ENCODE measurements at places on chromosomes 7 and 10.

- no peak for DNase-seq
Observed at GRCh38 chr7:51732951-51733350, 416.3 kb upstream of the COBL start.

DNA sequence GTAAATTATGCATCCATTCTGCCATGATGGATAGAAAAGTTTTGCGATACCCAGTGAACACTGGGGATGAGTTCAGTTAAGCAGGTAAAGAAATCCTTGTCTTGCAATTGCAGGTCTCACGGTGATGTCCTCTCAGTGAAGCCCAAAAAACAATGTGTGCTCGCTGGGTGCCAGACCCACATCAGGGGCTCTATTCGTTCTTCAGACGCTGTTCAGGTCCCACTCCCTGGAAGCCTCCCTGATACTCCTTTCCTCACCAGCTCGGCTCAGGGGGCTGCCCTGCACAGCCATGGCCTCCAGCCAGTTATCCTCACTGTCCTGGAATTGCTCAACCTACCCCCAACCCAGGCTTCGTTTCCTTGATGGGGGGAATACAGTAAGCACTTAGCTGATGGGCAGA lies 323.5 kb downstream of the ADARB2 start:
- DNase-seq = no peak

DNA sequence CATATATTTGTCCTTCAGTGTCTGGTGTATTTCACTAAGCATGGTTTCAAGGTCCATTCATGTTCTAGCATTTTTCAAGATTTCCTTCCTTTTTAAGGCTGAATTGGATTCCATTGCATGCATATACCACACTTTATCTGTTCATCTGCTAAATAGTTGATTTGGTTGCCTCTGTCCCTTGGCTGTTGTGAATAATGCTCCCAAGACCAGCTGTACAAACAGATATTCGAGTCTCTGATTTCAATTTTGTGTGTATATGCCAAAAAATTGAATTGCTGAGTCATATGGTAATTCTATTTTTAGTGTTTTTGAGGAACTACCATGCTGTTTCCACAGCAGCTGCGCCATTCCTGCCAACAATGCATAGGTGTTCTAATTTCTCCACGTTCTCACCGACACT lies 216.4 kb downstream of the NRG3 start:
- DNase-seq = no peak

- no peak for DNase-seq
Observed at GRCh38 chr10:73239908-73240307, 7.1 kb downstream of the DNAJC9 start.

DNA sequence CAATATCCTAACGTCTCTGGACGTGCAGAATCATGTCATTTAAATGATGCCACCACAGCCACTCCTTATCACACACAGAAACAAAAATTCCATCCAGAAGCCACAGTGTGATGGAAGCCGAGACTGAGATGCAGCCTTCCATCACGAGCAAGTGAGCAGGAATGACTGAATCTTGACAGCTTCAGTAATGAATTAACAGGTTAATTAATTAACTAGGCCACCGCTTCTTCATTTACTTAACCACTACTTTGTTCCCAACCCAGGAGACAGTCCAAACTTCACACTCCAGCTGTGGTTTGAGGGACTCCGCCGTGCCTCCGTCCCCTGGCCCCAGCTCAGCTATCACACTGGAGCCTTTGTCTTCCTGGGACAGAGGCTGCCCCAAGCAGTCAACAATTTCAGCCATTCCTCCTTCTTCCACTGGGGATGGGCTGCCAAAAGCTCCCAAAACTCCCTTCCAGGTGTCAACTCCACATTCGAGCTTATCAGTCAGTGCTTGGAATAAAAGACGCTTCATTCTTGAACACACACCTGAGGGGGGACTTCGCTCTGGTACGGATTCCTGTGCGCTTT lies 65.9 kb downstream of the FGFR2 start:
- no peak for DNase-seq

GRCh38 chr7:102138676-102139075 lies 148.0 kb upstream of the SH2B2 start:
- DNase-seq = no peak

GRCh38 chr7:133570321-133570720 lies 317.4 kb downstream of the EXOC4 start:
- no peak for DNase-seq

GRCh38 chr10:22259280-22259679 lies 41.5 kb upstream of the EBLN1 start:
- peak; percentile 41 for DNase-seq

- no peak for DNase-seq
Observed at GRCh38 chr7:96045919-96046318, 273.6 kb downstream of the DYNC1I1 start.

DNA sequence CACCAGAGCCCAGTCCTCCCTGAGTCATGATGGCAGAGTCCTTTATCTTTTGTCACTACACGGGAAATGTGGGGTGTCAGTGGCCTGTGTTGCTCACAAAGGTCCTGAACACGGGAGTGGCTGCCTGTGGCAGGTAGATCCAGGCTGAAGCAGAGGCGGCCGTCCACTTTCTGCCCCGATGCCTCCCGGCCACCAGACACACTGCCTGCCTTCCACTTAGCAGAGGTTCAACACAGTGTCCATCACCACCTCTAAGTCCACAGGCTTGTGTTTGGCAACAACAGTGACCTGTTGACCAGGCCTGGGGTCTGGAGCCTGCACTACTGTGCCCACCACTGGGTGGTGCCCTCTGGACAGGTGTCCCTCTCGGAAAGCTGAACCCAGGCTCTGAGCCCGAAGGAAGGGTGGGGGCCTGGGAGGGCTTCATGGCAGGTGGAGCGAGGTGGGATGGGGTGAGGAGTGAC lies 49.9 kb upstream of the CAMK2B start:
- no peak for DNase-seq

- no peak for DNase-seq
Observed at GRCh38 chr7:126937171-126937570, 315.6 kb downstream of the GRM8 start.

- no peak for DNase-seq
Observed at GRCh38 chr10:77594471-77594783, 43.2 kb downstream of the KCNMA1 start.

GRCh38 chr7:139511315-139511714 lies 12.2 kb upstream of the CLEC2L start:
- DNase-seq = no peak

GRCh38 chr7:98418636-98419315 lies 17.9 kb upstream of the BAIAP2L1 start:
- peak; percentile 56 for DNase-seq

GRCh38 chr10:121831777-121832176 lies 96.1 kb downstream of the ATE1 start:
- DNase-seq = no peak

DNA sequence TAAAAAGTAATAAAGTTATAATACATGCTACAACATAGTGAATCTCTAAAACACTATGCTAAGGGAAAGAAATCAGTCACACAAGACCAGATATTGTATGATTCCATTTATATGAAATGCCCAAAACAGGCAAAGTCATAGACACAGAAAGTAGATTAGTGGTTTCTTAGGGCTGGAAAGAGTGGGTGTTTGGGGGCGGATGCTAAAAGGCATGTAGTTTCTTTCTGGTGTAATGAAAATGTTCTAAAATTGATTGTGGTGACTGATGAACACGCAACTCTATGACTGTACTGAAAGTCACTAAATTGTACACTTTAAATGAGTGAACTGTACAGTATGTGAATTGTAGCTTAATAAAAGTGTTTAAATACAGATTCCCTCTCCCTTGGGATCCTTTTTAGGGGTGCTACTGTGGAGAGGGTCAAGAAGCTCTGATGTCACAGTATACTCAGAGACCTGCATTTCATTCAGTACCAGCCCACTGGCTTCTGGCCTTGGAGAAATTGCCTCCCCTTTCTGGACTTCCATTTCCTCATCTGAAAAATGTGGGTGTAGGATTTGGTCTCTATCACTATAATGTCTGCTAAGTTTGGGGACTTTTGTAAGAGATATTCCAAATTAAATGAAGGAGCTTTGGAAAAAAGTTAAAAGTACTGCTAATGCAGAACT lies 46.4 kb downstream of the AOAH start:
- DNase-seq = peak; percentile 80

DNA sequence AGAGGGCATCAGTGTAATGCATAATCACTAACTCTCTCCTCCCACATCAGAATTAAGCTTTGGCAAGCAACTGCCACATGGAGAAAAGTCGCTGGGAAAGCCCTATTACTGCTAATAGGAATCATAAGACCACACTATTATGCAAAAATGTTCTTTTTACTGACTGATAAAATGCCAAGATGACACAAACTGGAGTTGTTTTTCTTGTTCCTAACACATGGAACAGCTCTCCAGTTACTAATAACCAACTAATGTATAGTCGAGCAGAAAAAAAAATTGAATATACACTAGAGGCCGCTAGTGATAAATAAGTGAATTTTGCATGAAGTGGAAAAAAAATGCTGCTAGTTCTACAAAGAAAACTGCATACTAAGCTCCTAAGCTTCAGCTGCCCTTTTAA lies 165.6 kb downstream of the TPK1 start:
- DNase-seq = no peak

GRCh38 chr10:47218803-47219202 lies 81.2 kb upstream of the GDF10 start:
- DNase-seq = no peak

GRCh38 chr7:132614428-132615318 lies 38.4 kb upstream of the PLXNA4 start:
- no peak for DNase-seq

DNA sequence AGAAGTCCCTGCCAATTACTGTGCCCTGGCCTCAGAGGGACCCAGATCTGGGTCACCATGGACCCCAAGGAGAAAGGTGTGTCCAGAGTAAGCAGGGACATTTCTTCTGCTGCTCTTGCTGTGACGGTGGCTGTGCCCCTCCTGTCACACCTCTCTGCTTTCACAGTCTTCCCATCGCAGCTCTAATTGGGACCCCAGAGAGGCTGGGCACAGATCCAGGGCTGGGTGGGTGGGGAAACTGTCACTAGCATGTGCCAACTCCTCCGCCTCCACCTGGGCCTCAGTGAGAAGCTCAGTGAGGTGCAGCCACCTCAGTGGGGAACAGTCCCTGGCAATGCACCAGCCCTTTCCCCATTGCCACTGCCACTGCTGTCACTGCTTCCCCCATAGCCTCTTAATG lies 37.3 kb upstream of the ADCYAP1R1 start:
- DNase-seq = no peak

GRCh38 chr7:97004247-97005182 lies 838 bp upstream of the DLX6 start:
- no peak for DNase-seq

DNA sequence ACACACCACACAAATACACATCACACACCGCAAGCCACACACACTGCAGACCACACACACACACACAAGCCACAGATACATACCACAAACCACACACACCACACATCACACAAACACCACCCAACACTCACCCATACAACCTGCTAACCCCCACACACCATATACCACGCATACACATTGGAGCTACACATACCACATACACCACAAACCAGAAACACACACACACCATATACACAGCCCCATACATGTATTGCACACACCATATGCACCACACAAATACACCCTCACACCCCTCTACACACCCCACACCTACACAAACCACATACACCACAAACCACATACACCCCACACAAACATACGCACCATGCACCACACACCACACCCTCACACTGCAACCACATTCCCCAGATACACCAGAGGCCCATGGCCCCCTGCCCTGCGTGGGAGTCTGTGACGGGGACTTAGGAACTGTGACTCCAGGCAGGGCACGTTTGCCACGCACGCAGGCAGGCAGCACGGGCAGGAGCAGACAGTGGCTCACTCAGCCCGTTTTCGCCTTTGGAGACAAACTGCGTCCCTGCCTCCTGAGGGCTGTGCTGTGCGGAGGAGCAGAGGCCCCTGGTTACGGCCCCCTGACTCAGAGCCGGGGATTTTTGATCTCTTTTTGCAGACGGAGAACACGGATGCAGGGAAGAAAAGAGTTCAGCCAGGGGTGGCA lies 52.6 kb downstream of the TMEM209 start:
- no peak for DNase-seq

- DNase-seq = no peak
Observed at GRCh38 chr10:28200775-28201174, 102.1 kb downstream of the MPP7 start.

GRCh38 chr7:70805360-70805759 lies 326.6 kb upstream of the GALNT17 start:
- DNase-seq = no peak

- no peak for DNase-seq
Observed at GRCh38 chr7:42692621-42693020, 219.2 kb downstream of the C7orf25 start.
